ENCODE measurements at places on chromosomes 7 and 10. TPM values are rescaled to one million over a fixed set of nuclear protein-coding genes. Genes with fewer than 3 reads are reported as not detected.

The ASAH2 gene
- 1.9 TPM for total RNA-seq

The RAMP3 gene
- 3.1 TPM for total RNA-seq

DNA sequence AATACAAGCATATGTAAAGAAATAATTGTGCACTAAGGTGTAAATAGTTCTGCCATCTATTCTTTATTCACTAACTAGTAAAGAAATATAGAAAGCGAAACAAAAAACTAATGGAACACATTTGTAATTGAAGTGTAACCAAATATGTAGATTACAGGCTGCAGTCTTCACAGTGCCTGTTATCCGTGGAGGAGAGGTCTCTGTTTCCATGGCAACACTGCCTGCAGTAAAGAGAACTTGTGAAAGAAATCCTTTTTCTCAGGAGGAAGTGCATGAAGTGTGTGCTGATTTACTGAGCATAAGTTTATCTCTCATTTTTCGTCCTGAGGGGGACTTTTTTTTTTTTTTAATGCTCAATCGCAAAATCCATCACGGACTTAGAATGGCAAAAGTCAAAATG, 102.5 kb downstream of the APBB1IP start:
- no peak for DNase-seq

DNA sequence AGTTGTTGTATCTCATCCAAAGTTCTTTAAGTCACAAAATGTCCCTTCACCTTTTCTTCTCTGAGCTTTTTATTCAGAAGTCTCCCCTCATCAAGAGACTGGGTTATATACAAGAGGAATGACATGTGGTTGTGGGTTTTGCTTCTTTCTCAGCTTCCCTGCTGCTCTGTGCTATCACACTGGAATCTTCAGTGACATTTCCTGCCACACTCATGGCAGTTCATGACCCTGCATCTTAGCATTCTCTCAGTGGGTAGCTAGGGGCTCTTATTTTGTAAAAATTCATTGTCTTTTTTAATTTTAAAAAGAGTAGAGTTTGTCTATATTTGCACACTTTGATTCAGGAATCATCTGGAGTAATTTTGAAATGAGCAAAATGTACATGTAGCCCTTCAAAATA, 236.9 kb upstream of the TMEM229A start:
- no peak for DNase-seq

DNA sequence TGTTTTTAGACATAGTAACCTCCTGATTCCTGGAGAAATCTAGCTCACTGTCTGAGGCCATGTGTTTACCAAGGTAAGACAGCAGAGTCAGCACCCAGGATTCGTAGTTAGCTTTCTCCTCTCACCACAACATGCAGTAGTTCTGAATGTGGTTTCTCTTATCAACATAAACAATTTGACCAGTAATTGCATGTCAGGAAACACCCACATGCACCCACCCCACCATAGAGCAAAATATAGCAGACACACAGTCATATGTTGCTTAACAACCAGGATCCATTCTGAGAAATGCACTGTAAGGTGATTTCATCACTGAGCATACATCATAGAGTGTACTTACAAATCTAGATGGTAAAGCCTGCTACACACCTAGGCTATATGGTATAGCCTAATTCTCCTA, 1004.0 kb downstream of the ANKRD7 start:
- DNase-seq = no peak

Data from umbilical cord (tissue), 2 donors.